ENCODE measurements at places on chromosomes 16 and 17.
A peak's percentile ranks its signal among the peaks of the same experiment; 100 is the strongest.

- DNase-seq: no peak
These were observed 53.5 kb downstream of the SOCS1 start for GRCh38 chr16:11202260-11203091.

DNA sequence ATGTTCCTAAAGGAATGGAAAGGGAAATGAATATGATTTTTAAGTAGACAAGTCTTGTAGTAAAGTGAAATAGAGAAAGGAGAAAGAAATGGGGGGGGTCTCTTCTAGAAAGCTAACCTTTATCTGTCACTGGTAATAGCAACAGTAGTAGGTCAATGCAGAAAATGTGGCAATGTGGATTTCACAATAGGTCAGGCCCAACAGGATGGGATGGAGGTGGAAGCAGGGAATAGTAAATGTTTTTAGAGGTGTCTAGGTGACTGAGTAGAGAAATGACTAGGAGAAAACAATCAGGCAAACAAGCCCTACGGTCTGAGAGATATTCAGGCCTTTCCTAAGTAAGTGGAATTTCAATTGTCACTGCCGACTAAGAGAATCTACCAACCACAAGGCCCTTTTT is 6.0 kb upstream of the RSKR start:
- DNase-seq: no peak

DNA sequence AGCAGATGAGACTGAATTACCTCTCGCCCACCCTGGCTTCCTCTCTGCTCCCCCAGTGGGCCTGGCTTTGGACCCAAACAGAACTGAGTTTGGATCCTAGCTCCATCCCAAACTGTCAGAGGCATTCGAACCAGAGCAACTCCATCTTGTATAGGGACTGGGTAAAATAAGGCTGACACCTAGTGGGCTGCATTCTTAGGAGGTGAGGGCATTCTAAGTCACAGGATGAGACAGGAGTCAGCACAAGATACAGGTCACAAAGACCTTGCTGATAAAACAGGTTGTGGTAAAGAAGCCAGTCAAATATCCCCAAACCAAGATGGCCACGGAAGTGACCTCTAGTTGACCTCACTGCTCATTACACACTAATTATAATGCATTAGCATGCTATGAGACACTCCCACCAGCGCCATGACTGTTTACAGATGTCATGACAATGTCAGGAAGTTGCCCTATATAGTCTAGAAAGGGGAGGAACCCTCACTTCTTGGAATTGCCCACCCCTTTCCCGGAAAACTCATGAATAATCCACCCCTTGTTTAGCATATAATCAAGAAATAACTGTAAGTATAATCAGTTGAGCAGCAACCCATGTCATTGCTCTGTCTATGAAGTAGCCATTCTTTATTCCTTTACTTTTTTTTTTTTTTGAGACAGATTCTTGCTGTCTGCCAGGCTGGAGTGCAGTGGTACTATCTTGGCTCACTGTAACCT is 44.4 kb downstream of the LYRM1 start:
- DNase-seq: peak; percentile 57

DNA sequence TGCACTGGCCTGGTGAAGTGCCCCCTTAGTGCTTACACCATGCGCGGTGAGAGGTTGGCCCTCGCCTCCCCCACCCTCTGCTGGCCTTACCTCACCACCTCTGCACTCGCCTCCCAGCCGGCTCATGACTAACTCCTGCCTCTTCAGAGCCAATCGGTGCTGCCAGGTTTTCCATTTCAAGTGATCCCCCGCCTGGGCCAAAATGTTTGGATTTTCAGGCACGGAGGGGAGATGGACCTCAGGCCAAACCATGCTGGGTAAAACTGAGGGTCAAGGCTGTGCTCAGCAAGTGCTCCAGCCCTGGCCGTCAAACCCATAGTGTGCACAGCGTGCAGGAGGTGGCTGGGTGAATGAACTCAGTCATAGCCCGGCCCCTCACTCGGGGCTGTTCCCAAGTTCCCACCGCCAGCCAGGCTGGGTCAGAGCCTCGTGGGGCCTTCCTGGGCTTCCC is 175.4 kb downstream of the SEC14L1 start:
- DNase-seq: no peak

DNA sequence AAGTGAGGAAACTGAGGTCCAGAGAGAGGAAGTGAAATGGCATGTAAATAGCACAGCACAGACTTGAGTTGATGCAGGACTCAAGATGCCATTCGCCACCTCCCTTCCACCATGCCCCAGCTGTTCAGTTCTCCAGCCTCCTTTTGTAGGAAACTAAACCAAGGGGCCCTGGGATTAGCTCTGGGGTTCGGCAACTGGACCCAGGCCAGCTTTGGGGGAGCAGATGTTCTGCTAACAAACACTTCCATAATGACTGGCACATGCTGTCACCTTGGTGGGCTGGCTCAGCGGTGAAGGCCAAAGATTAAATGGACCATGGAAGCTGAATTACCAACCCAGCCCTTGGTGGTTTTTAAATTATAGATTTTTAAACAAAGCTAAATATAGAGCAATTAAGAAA is 77.0 kb downstream of the IRX6 start:
- DNase-seq: no peak
